Renal cortex interstitium (tissue), 15 donors: ENCODE measurements at places on chromosomes 7 and 10. TPM values are rescaled to one million over a fixed set of nuclear protein-coding genes. Genes with fewer than 3 reads are reported as not detected.

GRCh38 chr7:105309235-105310169 lies 79.2 kb downstream of the SRPK2 start:
- no peak for DNase-seq

DNA sequence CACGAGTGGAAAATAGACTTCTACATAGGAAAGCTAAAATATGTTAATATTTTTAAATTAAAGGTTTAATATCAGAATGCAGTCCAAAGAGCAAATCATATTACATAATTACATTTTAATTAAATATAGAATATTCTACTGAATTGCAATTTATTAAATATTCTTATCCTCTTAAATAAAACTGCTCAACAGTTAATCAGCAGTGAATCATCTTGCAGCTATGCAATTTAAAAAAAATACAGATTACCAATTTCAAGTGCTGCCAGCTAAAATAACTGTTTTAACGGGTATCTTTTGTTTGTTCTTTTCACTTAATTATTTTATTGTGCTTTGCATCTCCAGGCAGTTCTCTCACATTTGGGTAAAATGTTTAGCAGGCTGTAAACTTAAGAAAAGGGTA lies 82.2 kb downstream of the ZNRF2 start:
- DNase-seq: no peak

Gene LMBR1
- polyA plus RNA-seq: 45.2 TPM

- DNase-seq: no peak
Measured at GRCh38 chr7:36683695-36684357, 40.5 kb downstream of the AOAH start.

Gene PRPS1L1
- polyA plus RNA-seq: not detected

- no peak for DNase-seq
Measured at GRCh38 chr7:151900986-151901621, 24.2 kb upstream of the PRKAG2 start.

- DNase-seq: no peak
Measured at GRCh38 chr7:131604841-131605279, 48.4 kb upstream of the PODXL start.

Gene SFTPA2
- not detected for polyA plus RNA-seq

DNA sequence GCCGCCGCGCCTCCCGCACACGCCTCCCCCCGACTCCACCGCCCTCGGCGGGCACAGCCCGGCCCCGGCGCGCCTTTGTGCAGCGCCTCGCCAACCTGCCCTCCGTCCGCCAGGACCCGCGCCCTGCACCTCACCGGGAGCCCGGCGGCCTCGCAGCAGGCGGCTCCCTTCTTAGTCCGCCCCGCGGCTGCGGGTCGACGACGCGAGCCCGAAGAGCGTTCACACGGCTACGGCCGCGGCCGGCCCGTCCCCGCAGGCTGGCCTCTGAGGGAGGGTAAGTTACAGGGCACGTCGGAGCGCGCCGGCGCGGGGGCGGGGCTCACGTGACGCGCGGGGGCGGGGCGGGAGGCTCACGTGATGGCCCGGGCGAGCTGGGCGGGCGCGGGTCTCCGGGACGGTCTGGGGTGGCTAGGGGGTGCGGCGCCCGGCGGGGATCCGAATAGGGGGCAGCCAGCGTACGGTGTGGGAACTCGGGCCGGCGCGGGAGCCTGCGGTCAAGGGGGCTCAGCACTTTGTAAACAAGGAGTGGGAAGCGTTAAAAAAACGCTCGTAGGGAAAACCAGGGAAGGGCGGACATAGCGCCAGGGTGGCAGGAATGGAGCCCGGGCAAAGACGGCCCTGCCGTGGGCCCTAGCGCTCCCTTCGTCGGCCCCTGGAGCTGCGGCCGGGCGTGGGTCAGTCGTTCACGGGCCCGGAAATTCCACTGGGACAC lies at the start of gene ARHGAP12:
ARHGAP12 (minus strand) TSS at position 283 of the 712 bp plus-strand sequence. CDS start 19,976 bp downstream, outside the sequence.
- DNase-seq: peak; percentile 63

DNA sequence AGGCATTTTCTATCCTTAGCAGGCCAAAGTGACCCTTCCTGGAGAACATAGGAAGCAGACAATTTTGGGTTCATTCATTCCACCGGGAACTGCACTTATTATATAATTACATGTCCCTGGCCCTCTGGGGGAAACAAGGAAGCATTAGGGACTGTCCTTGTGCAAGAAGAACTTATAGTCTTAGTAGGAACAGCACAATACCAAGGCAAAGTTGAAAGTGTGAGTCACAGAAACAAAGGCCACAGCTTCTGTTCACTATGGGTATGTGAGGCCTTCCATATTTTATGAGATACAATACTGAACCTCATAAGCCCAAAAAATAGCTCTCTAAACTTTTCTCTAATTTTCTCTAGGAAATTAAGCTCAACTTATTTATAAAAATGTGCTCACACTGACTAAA lies 18.4 kb upstream of the AKR1B10 start:
- no peak for DNase-seq

Gene AVPI1
- 8.6 TPM for polyA plus RNA-seq

GRCh38 chr7:104982308-104983075 lies 31.5 kb upstream of the KMT2E start:
- DNase-seq: no peak
